ENCODE measurements at places on chromosomes 5 and 9.

DNA sequence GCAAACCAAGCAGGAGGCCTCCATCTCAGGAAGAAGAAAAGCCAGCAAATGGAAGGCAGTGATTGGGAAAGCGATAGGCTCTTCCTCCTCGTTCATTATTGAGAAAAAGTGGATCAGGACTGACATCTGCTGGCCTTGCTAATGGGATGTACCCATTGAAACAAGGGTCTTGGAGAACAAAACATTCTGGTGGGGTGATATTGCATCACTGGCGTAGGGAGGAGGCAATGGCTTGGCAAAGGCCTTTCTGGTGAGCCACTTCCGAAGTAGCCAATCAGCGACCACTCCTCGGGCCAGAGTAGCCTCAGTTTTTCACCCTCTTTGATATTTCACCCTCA is 86.7 kb upstream of the NFIB start:
- no peak for DNase-seq

DNA sequence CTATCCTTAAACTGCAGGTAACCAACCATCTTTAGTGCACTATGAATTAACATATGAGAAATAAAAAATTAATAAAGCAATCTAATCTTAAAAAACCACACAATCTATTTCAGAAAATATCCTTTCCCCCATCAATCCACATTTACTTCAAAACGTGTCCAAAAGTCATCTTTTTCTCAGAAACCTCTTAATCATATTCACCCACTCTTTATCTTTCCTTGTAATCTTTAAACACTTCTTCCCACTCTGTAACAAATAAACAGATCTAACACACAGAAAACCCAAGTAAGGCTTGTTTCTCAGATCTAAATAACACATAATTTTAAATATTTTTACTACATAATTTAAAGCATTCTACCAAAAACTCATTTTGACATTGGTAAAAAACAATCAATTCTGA is 44.4 kb downstream of the EFCAB9 start:
- DNase-seq, result no peak

GRCh38 chr9:12880406-12881015 is 105.7 kb downstream of the LURAP1L start:
- no peak for DNase-seq

GRCh38 chr9:86355814-86356213 is 1.6 kb upstream of the TUT7 start:
- no peak for DNase-seq

DNA sequence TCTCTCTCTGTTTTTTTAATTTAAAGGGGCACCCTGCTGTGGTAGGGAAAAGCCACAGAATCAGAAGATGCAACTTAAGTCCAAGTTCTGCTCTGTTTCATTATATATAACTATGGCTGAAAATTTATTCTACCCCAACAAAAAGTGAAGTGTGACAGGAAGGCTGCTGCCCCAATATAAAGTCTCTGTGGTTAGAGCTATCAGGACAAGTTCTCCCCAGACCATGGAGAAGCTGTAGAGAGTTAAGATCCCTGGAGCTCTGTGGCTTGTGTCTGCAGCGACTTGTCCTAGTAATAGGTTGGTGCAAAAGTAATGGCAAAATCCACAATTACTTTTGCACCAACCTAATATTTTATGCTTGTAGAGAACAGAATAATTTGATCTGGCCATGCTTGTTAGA is 250.9 kb downstream of the PSAT1 start:
- no peak for DNase-seq

DNA sequence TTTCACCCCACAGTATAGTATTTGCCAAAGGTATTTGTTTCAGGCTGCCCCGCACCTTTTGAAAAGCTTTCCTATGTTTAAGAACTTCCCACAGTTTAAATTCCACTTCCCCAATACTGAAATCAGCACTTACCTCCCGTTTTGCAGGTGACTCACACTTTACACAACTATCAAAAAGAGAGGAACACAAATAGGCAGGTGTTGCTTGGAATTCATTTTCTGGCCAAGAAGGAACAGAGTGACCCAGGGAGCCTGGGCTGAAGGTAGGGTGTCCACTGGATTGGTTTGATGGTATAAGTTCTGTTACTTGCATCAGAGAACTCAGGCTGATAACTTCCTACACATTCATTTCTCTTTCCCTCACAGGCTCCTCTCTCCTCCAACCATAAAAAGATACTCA is 60.1 kb upstream of the SLC30A5 start:
- no peak for DNase-seq

DNA sequence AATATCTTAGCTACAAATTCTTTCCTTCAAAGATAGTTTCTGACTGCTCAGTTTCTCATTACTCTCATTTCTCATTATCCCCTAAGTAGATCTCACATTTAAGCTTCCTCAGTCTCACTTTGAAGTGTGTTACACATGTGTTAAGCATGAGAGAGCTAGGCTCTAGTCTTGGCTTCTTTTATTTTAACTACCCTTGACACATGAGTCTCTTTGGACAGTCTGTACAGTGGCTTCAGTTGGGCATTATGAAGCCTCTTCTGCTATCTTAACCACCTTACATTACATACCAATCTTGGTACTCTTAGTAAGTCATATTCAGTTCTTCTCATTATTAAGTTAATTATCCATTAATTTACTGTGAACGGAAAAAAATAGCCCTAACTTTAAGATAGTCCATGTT is 232.5 kb downstream of the FBXL17 start:
- DNase-seq, result no peak

DNA sequence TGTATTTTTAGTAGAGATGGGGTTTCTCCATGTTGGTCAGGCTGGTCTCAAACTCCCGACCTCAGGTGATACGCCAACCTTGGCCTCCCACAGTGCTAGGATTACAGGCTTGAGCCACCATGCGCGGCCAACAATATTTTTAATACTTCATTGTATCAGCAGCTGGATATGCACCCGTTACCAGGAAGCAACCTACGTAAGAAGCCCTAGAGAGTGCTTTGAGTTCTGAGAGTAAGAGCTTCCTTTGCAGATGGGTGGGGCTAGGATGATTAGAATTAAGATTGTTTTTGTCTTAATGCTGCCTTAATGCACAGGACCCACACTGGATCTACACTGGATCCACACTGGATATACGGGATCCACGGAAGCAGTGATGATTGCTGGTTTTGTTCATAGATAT is 123.9 kb upstream of the ABCA1 start:
- no peak for DNase-seq

DNA sequence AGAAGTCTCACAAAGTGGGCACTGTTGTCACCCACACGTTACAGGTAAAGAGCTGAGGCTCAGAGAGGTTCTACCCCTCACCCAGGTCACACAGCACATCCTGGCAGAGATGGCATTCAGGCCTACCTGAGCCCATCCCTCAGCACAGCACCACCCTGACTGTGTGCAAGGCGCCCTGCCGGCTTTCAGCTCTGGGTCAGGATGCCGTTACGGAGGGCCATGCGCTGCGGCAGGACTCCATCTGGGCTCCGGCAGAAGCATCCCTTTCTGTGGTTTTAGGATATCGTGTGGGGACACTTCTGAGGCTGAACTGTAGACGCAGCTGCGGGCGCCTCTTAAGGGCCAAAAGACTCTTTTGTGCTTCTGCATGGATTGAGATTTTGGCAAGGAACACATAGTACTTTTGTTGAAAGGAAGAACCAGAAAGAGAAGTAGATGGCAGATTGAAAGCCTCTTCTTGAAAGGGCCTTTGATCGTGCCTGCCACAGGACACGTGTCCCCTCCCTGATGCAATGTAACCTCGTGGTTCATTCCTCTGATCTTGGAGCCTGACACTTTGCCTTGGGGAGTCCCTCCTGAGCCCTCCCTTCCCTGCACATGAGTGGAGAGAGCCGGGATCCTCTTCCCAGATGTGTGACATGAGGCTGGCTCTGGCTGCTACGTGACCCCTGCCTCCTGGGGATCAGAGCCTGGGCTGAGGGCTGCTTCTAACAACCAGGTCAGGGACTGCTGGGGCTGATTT is 31.3 kb downstream of the USP20 start:
- no peak for DNase-seq

GRCh38 chr5:76908166-76908565 is 44.7 kb upstream of the CRHBP start:
- no peak for DNase-seq

- DNase-seq, result no peak
Observed at GRCh38 chr9:26786564-26786963, 106.0 kb downstream of the CAAP1 start.

DNA sequence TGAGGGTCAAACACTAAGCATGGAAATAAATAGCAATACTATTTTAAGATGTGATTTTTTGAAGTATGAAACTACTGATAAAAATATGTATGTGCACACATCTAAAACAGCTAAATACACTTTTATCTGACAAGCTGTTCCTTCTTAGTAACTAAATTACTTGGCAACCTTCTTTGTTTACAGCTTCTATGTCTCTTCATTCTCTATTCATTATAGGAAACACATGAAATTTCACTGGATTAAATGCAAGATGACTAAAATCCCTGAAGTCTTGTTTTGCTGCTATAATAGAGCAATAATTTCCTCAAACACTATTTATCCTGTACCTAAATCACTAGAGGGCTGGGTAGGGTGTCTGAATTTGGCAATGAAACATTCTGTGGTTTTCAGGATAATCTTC is 11.7 kb downstream of the RICTOR start:
- DNase-seq, result no peak

GRCh38 chr5:145393426-145393825 is 441.7 kb downstream of the PRELID2 start:
- no peak for DNase-seq

DNA sequence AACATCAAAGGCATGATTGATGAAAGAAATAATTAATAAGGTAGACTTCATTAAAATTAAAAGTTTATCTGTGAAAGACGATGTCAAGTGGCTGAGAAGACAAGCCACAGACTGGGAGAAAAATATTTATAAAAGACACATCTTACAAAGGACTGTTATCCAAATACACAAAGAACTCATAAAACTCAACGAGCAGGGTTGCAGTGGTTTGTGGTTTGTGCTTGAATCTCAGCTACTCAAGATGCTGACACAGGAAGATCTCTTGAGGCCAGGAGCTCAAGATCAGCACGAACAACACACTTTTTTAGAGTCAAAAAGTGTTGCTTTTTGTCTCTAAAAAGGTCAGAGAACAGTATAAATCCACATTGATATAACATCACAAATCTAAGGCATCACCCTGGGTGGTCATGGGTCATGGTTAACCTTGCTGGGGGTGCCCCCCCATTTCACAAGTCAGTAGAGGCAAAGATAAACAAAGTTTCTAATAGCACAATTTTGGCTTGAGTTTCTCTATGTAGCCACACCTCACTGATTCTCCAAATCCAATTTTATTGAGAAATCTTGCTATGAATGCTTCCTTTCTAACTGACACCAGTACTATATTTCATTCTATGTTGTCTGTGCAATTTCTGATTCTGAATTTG is 342.9 kb upstream of the RPS23 start:
- DNase-seq, result no peak

All from NCI-H1436 treated with DMSO at 0.1 percent for 48 hours (cell line).